ENCODE measurements at places on chromosomes 2 and 18.
A peak's percentile ranks its signal among the peaks of the same experiment; 100 is the strongest.

DNA sequence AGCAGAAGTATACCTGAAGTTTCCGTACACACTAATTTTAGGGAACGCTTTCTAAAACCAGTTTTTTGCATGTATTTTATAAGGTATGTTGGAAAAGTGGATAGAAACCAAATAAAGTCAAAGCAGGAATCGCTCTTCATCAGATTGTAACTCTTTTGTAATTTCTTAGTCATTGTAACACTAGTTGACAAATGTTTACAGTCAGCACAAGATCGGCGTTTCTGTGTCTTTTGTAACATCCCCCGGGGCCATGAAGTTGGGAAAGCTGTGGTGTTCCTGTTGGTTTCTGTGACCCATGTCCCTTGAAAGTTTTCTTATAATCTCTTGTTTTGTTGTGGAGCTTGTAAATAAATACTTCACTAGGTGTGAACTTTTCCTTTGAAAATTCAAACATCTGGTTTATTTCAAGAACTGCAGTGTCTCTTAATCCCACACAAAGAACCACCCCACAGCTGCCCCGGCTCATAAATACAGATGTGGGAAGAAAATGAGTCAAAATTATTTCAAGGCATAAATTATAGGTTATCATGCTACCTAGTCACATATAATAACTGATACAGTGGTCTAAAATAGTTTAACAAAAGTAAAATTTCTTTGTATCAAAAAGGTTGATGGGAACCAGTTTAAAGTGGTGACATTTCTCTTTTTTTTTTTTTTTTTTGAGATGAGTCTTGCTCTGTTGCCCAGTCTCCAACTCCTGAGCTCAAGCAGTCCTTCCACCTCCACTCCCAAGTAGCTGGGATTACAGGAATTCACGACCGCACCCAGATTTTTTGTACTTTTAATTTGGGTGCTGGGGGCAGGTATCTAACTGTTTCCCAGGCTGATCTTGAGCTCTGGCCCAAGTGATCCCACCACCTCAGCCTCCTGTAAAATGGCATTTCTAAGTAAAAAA is 751 bp upstream of the NMI start:
- peak; percentile 91 for DNase-seq

DNA sequence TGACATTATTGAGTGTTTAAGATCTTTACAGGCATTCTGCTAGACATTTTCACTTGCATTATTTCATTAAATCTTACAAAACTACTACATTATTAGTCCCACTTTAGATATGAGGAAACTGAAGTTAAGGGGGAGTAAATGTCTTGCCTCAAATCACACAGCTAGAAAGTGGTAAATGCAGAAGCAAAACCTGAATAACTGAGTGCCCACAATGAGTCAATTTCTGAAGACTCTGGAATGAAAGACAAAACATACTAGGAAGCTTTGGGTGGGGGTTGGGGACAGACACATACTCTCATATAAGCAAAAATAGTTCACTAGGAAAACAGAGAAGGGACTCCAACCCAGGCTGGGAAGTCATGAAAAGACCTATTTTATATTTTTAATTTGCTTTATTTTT is 214.4 kb upstream of the LRATD1 start:
- no peak for DNase-seq

GRCh38 chr2:129611471-129611870 is 368.0 kb upstream of the RAB6C start:
- DNase-seq: no peak

DNA sequence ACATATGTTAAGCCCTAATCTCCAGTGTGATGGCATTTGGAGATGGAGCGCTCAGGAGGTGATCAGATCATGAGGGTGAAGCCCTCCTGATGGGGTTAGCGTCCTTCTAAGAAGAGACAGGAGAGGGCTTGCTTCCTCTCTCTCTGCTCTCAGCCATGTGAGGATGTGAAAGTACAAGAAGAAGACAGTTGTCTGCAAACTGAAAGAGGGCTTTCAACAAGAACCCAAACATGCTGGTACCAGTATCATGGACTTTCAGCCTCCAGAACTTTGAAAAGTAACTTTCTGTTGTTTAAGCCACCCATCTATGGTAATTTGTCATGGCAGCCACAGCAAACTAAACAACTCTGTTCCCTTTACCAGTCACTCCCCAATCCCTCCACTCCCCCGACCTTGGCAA is 47.4 kb downstream of the CACNB4 start:
- DNase-seq: peak; percentile 53

GRCh38 chr2:43743706-43744105 is 30.1 kb upstream of the DYNC2LI1 start:
- no peak for DNase-seq

GRCh38 chr18:32081881-32082280 is 9.8 kb upstream of the RNF138 start:
- DNase-seq: no peak

GRCh38 chr2:173657996-173658717 is 303.5 kb downstream of the CDCA7 start:
- DNase-seq: no peak

- DNase-seq: no peak
Observed at GRCh38 chr2:73238976-73239375, 4.9 kb downstream of the CCT7 start.

GRCh38 chr2:209208211-209208610 is 215.6 kb upstream of the MAP2 start:
- DNase-seq: peak; percentile 49

DNA sequence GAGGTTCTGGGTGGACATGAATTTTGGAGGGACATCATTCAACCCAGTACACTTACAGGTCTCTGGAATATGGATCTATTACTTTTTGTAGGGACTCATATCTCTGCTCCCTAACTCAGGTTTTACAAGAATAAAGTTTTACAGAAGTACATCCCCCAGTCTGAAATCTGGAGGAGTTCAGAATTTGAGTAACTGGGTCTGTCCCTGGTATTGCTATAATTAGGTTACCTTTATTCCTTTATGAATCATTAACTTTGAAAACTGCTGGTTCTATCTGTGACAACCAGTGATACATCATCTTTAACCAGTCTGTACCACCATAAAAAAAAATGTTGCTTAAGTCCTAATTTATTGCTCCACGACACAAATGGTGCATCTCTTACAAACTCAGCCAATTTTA is 59.9 kb downstream of the INSIG2 start:
- DNase-seq: no peak

DNA sequence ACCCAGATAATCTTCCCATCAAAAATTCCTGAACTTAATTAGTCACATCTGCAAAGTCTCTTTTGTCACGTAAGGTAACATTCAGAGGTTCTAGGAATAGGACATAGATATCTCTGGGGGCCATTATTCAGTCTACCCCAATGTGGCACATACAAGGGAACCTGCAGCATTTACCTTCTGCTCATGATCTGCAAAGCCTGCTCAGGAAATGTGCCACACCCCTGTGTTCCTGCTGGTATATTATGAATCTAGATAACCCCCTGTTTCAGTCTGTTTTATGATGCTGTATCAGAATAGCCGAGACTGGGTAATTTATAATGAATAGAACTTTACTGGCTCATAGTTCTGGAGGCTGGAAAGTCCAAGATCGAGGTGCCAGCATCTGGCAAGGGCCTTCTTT is 103.5 kb downstream of the ARL4C start:
- DNase-seq: no peak

DNA sequence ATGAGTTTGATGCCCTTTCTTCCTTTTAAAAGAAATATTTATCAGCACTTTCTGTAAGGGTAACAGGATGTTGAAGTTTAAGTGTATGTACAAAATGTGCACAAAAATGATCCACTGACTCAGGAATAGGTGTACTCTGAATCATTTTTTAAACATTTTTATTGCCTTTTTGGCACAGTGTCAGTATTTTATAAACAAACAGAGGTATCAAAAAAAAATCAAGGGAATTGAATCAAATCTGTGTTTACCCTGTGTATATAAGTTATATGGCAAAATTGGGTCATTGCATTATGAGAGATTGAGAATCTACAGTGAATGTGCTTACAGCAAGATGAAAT is 513.9 kb upstream of the NETO1 start:
- DNase-seq: no peak

DNA sequence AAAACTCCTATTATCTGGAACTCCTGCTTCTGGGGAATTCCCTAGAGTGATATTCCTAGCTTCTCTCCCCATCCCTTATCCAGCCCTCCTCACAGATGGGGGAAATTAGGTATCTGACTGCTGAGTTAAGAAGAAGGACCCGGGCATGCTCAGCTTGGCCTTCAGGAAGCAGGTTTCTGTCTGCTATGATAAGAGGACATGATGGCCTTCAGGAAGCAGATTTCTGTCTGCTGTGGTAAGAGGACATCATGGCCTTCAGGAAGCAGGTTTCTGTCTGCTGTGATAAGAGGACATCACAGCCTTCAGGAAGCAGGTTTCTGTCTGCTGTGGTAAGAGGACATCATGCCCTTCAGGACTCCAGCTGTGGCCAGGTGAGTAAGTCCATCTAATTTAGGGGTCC is 65.2 kb downstream of the PLEKHM3 start:
- no peak for DNase-seq

DNA sequence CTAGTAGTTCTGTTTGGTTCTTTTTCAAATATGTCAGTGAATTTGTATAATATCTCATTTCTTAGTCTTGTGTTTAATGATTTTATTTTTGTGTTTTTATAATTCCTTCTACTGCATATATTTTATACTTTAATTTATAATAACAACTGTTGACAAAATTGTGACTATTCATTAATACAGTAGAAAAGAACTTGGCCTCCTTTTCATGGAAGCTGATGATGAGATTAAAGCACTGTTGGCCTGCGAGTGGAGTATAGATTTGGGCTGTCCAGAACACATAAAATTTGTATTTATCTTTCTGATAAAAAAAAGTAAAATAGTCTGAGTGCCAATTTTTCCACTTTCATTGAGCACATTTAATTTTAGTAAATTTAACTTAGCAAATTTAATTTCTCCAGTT is 12.1 kb downstream of the CFLAR start:
- DNase-seq: peak; percentile 5

DNA sequence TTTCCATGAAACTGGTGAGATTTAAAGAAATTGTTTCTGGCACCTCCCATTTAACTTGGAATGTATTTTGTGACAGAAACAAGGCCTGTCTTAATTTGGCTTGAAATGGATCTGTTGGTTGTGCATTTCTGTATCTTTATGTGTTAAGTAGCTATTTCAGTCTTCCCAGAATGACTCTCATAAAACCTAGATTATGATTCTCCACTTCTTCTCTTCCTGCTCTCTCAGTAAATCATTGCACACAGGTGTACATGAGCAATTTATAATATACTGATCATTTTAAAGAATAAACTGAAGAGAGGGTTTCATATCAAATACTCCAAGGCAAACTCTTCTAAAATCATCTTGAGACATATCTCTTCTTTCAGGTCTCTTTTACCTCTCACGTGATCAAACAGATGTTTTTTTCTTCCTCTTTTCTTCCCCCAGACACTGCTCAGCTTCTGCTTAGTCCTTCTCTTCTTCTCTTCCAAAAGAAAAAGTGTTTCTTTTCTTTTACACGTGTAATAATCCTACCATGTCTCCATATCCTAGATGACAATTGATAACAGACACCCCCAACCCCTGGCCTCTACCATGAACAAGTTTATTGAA is 112.0 kb downstream of the PPP1R1C start:
- no peak for DNase-seq

DNA sequence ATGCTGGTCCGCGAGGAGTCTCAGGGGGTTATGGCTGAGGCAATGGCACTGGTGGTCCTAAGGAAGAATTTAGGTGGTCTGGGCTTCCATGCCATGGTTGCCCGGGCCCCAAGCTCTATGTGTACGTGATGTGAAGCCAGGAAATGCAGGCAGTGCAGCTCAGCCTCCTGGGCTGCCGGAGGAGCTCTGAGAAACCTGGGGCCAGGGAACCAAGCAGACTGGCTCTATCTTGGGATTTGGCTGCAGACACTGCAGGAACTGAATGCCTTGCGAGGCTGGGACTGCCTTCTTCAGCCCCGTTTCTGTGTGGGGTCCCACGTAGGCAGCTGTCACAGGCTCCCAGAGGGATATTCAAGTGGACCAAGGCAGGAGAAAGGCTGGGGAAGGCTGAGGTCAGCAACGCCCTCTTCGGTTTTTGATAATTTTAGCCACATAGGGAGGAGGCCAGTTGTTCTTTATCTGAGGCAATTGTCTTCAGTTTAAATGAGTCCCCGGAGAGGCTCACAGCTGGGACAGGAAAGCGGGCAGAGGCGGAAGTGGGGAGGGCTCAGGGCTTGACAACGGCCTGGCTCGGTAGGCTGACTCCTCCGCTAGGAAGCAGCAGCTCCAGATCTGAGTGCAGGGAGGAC is 77.7 kb downstream of the RHOB start:
- no peak for DNase-seq

GRCh38 chr2:63817382-63817781 is 24.3 kb upstream of the UGP2 start:
- no peak for DNase-seq

- no peak for DNase-seq
Observed at GRCh38 chr2:138470941-138471340, 30.6 kb upstream of the SPOPL start.

DNA sequence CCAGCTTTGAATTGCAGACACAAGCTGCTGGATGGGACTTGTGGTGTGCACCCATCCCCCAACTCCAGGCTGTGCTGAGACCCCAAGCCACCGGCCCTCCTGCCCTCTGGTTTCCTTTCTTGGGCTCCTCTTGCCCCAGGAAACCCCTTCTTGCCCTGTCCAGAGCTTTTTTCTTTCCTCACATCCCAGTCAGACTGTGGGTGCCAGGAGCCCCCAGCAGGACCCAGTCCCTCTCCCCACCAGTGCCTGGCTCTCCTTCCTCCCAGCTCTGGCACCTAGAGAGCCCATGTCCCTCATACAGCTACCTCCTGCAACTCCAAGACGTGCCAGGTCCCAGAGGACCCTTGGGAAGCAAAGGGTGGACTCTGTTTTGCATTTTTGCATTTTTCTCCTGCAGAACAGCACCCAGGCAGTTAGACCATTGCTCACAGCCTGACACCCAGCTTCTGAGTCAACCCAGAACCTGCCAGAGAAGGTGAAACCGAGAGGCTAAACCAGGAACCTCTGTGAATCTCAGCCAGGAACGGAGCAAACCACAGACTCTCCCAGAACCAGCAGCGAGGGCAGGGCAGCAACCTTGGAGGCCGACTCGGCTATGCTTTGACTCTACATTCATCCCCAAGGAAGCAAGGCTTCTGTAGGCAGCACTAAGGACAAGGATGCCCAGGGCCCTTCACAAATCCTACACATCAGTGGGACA is 221.1 kb downstream of the ANAPC1 start:
- no peak for DNase-seq

DNA sequence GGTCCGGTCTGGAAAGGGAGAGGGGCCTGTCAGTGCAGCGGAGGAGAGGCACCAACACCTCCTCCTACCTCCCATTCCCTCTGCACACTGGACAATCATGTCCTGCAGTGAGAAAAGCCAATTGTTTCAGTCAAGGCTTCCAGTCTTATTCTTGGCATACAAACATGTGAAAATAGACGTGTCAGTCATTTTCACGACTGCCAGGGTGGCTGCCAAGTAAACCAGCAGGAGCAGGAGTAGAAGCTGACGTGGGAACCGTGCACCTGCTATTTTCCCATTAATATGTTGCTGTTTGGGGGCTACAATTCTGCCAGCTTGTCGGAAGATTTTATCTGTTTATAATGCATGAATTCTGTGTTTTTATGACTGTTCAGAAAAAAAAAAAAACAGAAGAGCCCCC is 202.3 kb downstream of the SPP2 start:
- no peak for DNase-seq

Data from suppressor macrophage treated with lipopolysaccharide for 4 hours (primary cell).